Smooth muscle cell of the umbilical artery (primary cell): ENCODE measurements at places on chromosomes 1 and 21. TPM values are rescaled to one million over a fixed set of nuclear protein-coding genes. Genes with fewer than 3 reads are reported as not detected.

The SEMA4A gene
- total RNA-seq, result 0.55 and 0.59 TPM in 2 replicates

The RBM11 gene
- total RNA-seq, result 0.23 TPM in 1 of 2 replicates, not detected in the other

The ESPN gene
- total RNA-seq, result 0.05 TPM in 1 of 2 replicates, not detected in the other

The CD52 gene
- total RNA-seq, result not detected in 2 replicates

The COL8A2 gene
- 9.2 and 19.6 TPM in 2 replicates for total RNA-seq

The PADI4 gene
- total RNA-seq, result not detected in 2 replicates

The STX12 gene
- total RNA-seq, result 82.8 and 83.1 TPM in 2 replicates

The SDC3 gene
- total RNA-seq, result 29.7 and 55.7 TPM in 2 replicates

The CCT3 gene
- 501 and 510 TPM in 2 replicates for total RNA-seq

The PADI1 gene
- under 0.01 and 0.18 TPM in 2 replicates for total RNA-seq

The ST6GALNAC3 gene
- total RNA-seq, result 2.1 and 2.5 TPM in 2 replicates

The PACC1 gene
- total RNA-seq, result 15.4 and 20.2 TPM in 2 replicates

The CD247 gene
- not detected in 2 replicates for total RNA-seq

The SHE gene
- total RNA-seq, result under 0.01 and 0.05 TPM in 2 replicates

The OLFML3 gene
- total RNA-seq, result 120 and 270 TPM in 2 replicates

The WLS gene
- 95.2 and 191 TPM in 2 replicates for total RNA-seq

The RAB7B gene
- total RNA-seq, result 1.3 and 1.5 TPM in 2 replicates

The SELP gene
- total RNA-seq, result not detected in 2 replicates

The CYP4A11 gene
- not detected in 2 replicates for total RNA-seq

The OR2T35 gene
- not detected in 2 replicates for total RNA-seq

The TCHHL1 gene
- not detected in 2 replicates for total RNA-seq

The TESK2 gene
- total RNA-seq, result 0.60 and 0.89 TPM in 2 replicates

The H3-3A gene
- 112 and 136 TPM in 2 replicates for total RNA-seq

The PCAT6 gene
- 0.78 and 0.89 TPM in 2 replicates for total RNA-seq

The ROR1 gene
- 3.6 and 9.1 TPM in 2 replicates for total RNA-seq

The C1QTNF12 gene
- total RNA-seq, result 0.92 and 1.5 TPM in 2 replicates

The B4GALT3 gene
- 36.8 and 40.1 TPM in 2 replicates for total RNA-seq

The PRELP gene
- 0.30 and 0.32 TPM in 2 replicates for total RNA-seq

The FCGR2B gene
- not detected in 2 replicates for total RNA-seq

The BSND gene
- total RNA-seq, result not detected in 2 replicates

The SMG7 gene
- total RNA-seq, result 30.0 and 40.4 TPM in 2 replicates

The WASF2 gene
- total RNA-seq, result 12.5 and 36.5 TPM in 2 replicates

The GUCA2B gene
- total RNA-seq, result not detected in 2 replicates

The ATP6V1G3 gene
- not detected in 2 replicates for total RNA-seq

The OR2M7 gene
- not detected in 2 replicates for total RNA-seq

The LIPI gene
- total RNA-seq, result not detected in 2 replicates

The HTR6 gene
- total RNA-seq, result not detected in 2 replicates

The VWA5B1 gene
- total RNA-seq, result not detected in 2 replicates

The GJB3 gene
- total RNA-seq, result not detected in 2 replicates

The CD1B gene
- total RNA-seq, result not detected in 2 replicates

The ABCG1 gene
- 0.30 and 0.60 TPM in 2 replicates for total RNA-seq
